Activated T-cell treated with anti-CD3 and anti-CD28 coated beads for 48 hours (primary cell): ENCODE measurements at places on chromosomes 11 and 22.

- peak; percentile 46 for DNase-seq
These were observed 482 bp downstream of the DDX17 start for GRCh38 chr22:38505541-38506117.

GRCh38 chr11:83793310-83793709 is 507.1 kb upstream of the CCDC90B start:
- no peak for DNase-seq

GRCh38 chr11:106061249-106061784 is 15.8 kb downstream of the KBTBD3 start:
- no peak for DNase-seq

DNA sequence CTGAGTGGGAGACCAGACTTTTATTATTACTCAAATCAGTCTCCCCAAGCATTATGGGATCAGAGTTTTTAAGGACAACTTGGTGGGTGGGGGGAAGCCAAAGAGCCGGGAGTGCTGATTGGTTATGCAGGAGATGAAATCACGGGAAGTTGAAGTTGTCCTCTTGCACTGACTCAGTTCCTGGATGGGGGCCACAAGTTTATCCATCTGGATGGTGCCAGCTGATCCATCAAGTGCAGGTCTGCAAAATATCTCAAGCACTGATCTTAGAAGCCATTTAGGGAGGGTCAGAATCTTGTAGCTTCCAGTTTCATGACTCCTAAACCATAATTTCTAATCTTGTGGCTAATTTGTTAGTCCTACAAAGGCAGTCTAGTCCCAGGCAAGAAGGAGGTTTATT is 53.5 kb upstream of the LMO1 start:
- DNase-seq = no peak

- DNase-seq = no peak
These were observed at the start of gene OR52I2 for GRCh38 chr11:4581443-4581842. OR52I2 (plus strand) TSS chr11:4581743.

- no peak for DNase-seq
These were observed 727 bp upstream of the SCARF2 start for GRCh38 chr22:20438427-20438677.

- DNase-seq = peak; percentile 12
These were observed 43.0 kb upstream of the KLHL35 start for GRCh38 chr11:75475767-75476650.

DNA sequence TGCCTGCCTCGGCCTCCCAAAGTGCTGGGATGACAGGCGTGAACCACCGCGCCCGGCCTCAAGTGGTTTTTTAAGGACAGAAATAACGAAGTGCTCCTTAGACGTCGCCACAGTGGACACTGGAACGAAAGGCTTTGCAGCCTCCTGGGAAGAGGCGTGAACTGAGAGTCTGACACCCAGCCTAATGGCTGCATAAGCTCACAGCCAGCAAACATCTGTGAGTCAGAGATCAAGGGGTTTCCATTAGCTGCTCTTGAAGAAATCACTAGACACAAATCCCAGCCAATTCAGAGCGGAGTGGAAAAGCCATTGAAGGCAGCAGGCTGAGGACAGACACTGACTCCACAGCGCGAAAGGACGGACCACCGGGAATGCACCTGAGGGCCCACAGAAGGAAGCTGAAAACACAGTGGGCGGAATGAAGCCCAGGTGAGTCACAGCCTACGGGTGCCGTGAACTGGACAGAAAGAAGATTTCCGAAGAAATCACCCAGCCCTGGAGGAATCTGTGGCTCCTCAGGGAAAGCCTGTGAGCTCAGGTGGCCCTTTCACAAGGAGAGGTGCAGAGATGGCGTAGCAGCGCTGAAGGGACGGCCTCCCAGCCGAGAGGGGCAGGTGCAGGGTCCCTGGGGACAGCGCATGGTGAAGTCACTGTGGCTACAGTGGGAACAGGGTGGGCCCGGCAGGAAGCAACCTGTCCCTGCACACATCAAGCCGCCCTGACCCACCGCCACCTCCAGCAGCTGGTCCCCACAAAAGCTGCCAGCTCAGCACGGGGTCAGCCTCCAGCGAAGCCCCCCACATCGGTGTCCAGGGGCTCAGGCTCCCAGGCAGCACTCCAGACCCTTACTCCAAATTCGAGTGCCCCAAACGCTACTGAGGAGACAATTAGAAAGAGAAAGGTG is 11.6 kb downstream of the LMNTD2 start:
- no peak for DNase-seq

GRCh38 chr11:133727774-133728173 is 117.5 kb downstream of the SPATA19 start:
- no peak for DNase-seq

GRCh38 chr22:39474351-39475111 is 17.7 kb downstream of the MGAT3 start:
- no peak for DNase-seq

DNA sequence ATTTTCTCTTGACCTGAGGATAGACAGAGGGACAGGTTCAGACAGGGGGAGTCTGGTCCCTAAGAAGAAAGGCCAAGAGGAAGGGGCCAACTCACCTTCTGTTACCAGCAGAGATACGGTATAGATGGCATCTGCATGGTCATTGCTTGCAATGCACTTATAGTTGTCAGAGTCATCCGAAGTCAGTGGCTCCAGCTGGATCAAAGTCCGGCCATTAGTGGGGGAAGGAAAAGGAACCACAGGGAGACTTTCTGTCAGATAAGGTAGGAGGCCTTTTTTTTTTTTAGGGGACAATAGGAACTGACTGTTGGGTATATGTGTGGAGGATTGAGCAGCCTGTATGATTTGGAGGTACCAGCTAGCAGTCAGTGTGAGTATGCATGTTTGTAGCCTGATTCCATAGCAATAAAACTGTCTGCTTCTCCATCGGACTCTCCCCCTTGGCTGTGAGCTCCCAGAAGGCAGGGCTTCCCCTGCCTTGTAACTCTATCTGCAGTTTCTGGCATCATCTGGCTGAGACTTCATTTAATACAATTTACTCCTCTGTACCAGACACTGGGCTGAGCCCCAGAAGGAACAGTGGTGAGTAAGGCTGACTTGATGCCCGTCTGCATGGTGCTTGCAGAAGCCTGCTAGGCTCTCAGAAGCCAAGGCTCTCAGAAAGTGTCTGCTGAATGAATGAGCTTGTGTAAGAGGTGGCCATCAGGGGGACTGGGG is 5.7 kb downstream of the IGSF22 start:
- DNase-seq = no peak

- DNase-seq = no peak
These were observed 1.3 kb downstream of the SPTY2D1 start for GRCh38 chr11:18632841-18633240.

GRCh38 chr22:46290121-46290842 is 6.4 kb upstream of the GTSE1 start:
- DNase-seq = no peak

DNA sequence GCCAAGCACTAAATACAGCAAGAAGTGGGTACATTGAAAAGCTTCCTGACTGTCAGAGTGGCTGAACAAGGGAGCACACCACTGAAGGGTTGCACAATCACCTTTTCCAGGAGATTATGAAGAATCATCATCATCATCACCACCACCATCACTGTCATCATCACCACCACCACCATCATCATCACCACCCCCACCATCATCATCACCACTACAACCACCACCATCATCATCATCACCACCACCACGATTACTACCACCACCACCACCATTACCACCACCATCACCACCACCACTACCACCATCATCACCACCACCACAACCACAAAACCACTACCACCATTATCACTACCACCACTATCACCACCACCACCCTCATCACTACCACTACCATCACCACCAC is 147.9 kb upstream of the TBCEL start:
- no peak for DNase-seq

DNA sequence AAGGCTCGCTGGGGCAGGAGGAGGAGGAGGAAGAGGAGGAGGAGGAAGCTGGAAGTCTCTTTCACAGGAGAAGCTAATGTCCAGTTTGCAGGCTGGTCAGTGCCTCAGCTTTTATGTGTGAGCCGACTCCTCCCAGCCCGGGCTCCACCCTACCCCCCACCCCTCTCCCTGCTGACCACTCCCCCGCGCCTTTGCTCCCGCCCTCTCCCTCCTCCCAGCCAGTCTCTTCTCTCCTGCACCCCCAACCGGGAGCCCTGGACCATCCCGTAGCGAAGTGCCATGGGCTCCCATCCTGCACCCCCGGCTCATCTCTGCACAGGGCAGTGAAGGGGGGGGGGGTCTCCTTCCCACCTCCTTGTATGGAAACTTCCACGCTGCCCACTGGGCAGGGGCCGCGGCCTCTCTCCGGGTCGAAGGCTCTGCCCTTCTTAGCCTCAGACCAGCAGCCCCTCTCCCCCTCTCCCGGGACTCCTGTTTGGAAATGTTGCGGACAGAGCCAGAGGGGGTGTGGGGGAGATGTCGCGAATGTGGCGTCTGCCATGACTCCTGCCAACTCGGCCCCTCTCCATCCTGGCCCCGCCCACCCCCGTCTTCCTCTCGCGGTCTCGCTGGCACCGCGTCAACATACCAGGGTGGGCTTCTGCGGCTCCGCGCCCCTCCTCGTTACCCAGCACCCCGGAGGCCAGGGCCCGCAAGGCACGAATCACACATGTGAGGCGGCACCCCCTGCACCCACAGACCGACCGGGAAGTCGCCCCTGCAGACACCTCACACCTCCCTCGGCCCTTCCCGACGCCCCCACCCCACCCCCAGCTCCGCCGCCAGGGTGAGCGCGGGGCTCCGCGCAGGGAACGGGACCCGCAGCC is 1.8 kb downstream of the IGF2 start:
- no peak for DNase-seq

GRCh38 chr22:47293368-47294221 is 531.1 kb downstream of the TBC1D22A start:
- no peak for DNase-seq

GRCh38 chr22:45254789-45255278 is 14.1 kb upstream of the KIAA0930 start:
- no peak for DNase-seq

- no peak for DNase-seq
These were observed 161.2 kb upstream of the PLET1 start for GRCh38 chr11:112421879-112422278.

- DNase-seq = no peak
These were observed 10.6 kb upstream of the SORL1 start for GRCh38 chr11:121441521-121441920.
